ENCODE measurements at places on chromosomes 12 and 14.

DNA sequence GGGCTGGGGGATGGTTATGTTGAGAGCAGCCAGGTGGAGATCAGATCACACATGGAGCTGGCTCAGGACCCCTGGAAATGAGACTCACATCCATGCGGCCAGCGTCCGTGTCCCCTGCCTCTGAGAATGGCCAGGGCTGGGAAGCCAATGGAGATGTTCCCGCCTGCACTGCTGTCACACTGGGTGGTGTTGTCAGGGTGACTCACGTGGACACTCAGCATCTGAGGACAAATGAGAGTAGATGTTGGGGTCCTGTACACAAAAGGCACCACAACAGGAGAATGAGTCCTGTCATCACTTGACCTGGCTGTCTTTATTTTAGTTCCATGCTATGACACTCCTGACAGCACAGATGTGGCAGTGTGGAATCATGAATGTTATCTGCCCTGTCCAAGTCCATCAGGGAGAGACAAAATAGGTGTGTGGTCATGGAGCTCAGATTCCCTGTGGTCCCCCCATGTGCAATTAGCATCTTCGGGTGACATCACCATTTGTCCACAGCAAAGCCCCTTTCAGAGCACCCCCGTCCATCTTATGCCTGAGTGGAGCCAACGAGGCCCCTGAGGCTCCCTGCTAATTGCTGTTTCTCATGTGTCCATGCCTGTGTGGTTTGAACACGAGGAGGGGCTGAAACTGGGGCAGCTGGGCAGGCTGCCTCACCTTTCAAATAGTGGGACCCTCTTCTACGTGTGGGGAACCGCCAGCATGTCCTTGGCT is 393.5 kb downstream of the AACS start:
- no peak for DNase-seq

GRCh38 chr14:70845601-70846000 is 36.3 kb upstream of the MAP3K9 start:
- no peak for DNase-seq

GRCh38 chr14:64815257-64815656 is 64.5 kb downstream of the SPTB start:
- no peak for DNase-seq

DNA sequence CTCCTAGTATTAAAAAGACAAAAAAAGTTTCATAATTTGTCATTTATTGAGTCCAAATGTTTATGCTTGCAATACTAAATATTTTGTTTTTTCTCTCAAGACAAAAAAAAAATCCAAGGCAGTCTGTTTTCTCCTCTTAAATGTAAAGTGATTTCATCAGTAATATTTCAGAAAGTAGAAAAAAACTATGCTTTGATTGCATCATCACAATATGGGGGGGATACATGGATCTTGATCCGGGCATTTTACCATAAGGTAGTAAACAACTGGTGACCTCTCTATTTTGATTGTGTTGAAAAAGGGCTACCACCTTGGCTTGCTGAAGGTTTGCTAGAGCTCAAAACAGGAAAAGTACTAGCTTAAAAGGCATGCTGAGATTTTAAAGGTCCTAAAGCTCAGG is 43.6 kb downstream of the ERGIC2 start:
- no peak for DNase-seq

DNA sequence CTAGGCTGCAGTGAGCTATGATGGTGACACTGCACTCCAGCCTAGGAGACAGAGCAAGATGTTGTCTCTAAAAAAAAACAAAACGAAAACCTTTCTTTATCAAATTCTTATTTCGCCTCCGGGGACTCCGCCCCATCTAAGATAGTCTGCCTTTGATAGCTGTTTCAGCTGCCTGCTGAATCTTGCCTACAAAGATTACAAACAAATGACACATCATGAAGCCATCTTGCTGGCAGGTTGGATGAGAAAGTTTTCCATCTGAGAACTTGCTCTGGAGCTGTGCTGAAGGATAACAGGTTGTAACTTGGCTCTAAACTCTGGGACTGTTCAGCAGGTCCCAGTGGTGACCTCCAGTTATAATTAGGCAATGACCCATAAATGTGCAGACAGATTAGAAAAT is 41.8 kb upstream of the AEBP2 start:
- DNase-seq = no peak

DNA sequence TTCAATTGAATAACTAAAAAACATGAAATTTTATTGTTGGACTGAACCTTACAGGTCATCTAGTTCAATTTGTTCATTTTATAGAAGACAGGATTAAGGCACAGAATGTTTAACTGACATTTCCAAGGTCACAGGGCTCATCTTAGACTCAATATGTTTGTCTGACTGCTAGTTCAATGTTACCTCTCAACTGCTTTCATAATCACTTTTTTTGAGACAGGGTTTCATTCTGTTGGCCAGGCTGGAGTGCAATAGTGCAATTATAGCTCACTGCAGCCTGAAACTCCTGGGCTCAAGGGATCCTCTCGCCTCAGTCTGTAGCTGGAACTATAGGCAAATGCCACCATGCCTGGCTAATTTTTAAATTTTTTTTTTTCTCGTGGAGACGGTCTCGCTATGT is 24.4 kb upstream of the ITGA5 start:
- no peak for DNase-seq

DNA sequence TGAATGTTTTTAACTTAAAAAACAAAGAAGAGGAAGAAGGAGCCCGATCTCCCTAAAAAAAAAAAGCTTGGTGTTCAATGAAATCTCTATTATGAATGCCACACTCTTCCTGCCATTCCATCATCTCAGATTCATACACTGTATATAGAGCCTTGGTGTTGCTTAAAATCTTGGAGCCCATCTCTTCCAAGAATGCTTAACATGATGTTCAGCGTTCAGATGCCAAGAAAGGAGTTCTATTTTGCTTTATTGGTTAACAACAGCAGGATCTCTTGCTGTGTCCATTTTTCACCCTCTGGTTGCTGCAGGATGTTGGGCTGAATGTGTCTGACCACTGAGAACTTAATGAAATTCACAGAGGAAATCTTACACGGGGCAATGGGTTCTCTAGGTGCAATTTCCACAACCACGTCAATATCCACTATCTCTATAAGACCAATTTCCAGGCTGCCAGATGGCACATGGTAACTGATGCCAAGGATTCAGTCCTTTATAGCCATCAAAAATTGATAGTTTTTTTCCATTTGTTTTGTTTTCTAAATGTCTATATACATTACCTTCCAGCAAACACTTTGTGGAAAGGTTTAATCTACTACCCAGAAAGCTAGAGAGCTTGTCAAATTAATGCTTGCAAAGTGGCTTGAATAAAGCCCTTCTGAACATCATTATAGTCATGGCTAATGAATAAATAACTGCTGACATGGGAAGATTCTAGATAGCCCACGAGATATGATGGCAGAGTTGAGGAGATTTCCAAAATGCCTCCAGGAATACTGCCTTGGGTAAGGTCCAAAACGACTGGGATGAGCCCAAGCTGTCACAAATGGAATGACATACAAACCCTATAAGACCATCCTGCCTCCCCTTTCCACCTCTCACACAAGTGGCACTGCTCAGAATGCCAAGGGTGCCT is 26.5 kb downstream of the RERG start:
- DNase-seq = no peak

DNA sequence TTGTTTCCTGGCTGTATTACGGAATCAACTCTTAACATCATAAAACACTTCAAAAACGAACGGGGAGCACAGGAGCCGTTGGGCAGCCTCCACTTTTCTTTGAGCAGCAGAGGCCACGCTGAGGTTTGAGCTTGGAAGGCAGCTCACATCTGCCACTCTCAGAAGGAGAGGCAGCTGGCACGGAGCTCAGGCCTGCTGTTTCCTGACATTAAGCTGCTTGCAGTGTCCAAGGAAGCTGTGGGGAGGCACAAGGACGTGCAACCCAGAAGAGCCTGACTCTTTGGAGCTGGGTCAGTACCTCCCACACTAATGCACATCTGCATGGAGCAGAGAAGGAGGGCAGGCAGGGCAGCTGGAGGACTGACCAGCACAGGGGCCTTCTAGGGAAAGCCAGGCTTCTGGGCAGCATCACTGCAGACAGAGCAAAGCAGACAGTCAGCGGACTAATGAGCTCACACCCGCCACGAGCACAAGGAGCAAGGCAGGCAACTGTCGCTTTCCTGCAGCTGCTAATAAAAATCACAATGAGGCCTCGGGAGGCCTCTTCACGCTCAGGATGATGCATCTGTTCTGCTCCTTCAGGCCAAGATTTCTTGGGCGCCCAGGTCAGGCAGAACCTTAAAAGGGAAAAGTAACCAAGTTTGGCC is 211.1 kb downstream of the GLT1D1 start:
- DNase-seq = no peak

DNA sequence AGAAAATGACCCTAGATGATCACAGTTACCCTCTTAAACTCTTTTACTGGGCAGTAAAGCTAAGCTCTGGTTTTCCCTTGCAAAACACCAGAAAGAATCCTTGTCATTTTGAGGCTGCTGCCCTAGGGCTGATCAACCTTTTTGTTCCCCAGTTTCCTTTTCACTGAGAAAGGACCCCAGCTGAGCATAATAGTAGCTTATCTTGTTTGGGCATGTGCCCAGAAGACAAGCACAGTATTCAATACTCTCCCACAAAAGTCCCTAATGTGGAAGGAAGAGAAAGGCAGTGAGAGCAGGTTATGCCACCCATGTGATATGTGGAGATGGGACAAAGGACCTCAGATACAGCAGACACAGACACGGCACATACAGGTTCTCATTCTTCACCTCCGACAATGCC is 332.6 kb upstream of the TMPO start:
- no peak for DNase-seq

GRCh38 chr14:104746934-104747481 is 5.9 kb upstream of the SIVA1 start:
- no peak for DNase-seq

- DNase-seq = no peak
Measured at GRCh38 chr14:31489691-31490090, 1.9 kb upstream of the GPR33 start.

DNA sequence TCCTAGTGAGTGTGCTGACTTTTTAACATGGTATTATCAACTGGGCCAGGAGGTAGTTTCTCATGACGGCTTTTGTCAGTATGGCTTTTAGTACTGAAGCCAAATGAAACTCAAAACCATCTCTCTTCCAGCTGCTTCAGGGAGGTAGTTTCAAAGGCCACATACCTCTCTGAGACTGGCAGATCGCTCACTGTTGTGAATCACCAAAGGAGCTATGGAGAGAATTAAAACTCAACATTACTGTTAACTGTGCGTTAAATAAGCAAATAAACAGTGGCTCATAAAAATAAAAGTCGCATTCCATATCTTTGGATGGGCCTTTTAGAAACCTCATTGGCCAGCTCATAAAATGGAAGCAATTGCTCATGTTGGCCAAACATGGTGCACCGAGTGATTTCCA is 141.1 kb downstream of the HMGA2 start:
- no peak for DNase-seq

DNA sequence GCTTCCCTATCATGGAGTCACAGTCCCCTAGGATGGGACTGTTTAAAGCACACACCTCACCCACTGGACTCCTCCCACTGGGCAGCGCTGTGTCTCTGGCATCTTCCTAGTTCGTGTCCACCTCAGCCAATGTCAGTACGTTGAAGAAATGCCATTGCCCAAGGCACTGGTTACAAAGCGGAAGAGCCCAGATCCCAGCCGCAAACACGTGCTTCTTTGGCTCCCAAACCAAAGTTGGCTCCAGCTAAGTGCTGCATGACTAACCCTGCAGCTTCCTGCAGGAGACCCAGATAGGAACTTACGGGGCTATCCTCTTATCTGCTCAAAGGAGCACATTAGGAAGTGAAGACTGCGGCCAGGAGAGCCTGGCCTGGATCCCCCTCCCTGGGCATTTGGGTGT is 9.3 kb downstream of the SYNE3 start:
- no peak for DNase-seq

- peak; percentile 88 for DNase-seq
Measured at GRCh38 chr14:88005978-88006851, 1.3 kb downstream of the GPR65 start.

DNA sequence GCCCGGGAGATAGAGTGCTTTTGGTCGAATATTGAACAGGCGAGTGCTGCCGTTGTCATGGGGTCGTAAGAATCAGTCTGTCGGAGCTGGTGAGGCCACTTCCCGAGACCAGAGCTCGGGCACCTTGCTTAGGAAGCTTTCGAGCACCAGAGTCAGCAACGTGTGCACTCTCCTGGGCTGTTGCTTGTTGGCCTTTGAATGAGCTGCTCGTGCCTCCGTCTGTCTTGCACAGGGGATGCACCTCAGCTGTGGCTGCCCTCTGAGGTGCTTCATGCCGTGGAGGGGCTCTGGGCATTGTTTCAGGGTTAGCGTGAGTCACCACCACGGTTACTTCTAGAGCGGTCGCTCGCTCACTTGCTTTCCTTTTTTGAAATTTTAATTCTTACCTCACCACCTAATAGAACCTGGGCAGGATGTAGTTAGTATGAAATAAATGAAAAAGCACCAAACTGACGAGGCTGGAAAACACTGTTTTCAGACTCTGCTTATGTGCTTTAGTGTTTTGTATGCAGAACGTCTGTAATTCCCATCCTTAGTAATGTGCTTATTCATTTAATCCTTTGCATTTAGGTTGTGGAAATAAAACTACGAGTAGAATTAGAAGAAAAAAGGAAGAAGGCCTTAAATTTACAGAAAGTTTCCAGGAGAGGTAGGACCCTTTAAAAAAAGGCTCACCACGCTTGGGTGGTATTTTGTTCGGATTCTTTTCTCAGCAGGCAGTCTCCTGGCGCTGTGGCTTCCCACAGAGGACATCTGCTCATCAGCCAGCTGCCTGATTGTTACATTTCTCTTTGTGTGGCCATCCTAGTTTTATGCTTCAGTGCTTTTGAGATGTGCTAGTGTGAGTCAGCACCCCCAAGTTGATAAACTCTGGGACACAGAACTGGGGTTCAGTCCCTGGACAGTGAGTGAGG is 40.6 kb downstream of the EP400 start:
- DNase-seq = no peak

DNA sequence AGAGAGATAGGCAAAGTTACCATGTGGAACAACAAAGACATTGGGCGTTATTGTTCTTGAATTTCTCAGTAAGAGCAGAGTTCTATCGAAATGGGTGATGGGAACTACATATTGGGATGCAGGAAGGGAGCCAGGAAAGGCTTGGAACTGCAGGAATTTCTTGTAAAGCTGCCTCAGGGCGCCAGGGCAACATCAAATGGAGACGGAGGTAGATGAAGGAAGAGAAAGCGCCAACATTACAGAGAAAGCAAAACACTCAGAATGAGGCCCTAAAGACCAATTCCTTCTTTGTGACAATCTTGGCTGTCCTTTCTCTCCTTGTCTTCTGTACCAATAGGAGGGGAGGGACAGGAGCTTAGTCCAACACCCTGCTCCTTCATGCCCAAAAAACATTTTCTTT is 148.4 kb downstream of the RPAP3 start:
- no peak for DNase-seq

GRCh38 chr14:96909841-96910364 is 112.7 kb downstream of the VRK1 start:
- no peak for DNase-seq

- no peak for DNase-seq
Measured at GRCh38 chr14:25837551-25837965, 760.3 kb downstream of the NOVA1 start.

GRCh38 chr12:12786351-12786705 is 869 bp downstream of the APOLD1 start:
- DNase-seq = no peak

GRCh38 chr14:22471545-22472121 is 117.4 kb downstream of the DAD1 start:
- no peak for DNase-seq

GRCh38 chr12:99611599-99611998 is 36.0 kb upstream of the GARIN6 start:
- no peak for DNase-seq

GRCh38 chr12:110545812-110546211 is 37.3 kb downstream of the PPTC7 start:
- no peak for DNase-seq

- no peak for DNase-seq
Measured at GRCh38 chr12:71756054-71756690, 1.5 kb downstream of the RAB21 start.

Measured in CD4-positive, alpha-beta T cell treated with Interleukin-17A for 1 hour (primary cell).